ENCODE measurements at places on chromosomes 11 and 22.
A peak's percentile ranks its signal among the peaks of the same experiment; 100 is the strongest.

GRCh38 chr22:37665487-37665886, 7.0 kb downstream of the PDXP start:
- no peak for DNase-seq

- DNase-seq = no peak
Observed at GRCh38 chr11:8650401-8650990, 32.0 kb downstream of the TRIM66 start.

- peak; percentile 78 for DNase-seq
Observed at GRCh38 chr11:27700351-27701301, at the start of gene BDNF. TSS of gene BDNF (minus strand) at chr11:27700455. CDS start at chr11:27658564, 41,891 bp downstream.

GRCh38 chr11:125300791-125301218, 136.3 kb downstream of the PKNOX2 start:
- peak; percentile 75 for DNase-seq

DNA sequence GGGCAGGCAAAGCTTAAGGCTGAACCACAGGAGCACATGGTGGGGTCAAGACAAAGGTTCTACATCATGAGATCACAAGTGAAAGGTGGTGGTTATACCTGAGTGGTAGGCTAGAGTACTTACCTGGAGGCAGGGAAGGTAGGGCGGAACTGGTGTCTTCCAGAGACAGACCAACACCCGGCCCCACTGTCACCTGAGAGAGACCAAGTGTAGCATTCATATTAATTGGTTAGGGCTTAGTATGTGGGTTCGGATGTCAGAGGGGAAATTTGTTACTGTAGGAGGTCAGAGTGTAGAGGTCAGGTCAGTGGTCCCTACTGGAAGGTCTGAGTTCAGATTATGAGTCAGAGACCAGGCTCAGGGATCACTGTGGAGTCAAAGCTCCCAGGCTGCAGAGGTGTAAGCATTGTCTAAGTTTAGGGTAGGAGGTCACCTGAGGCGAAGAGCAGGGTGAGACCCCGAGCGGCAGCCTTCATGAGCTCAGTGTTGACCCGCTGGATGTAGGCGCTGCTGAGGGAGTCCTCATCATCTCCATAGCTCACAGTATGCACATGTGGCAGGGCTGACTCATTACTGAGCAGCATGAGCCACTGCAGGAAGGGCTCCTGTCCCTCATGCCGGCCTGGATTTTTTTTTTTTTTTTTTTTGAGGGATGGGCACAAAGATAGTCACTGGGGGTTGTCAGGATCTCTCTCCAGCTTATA, 3.2 kb downstream of the TPP1 start:
- DNase-seq = no peak

- no peak for DNase-seq
Observed at GRCh38 chr22:47888817-47889216, 1126.4 kb downstream of the TBC1D22A start.

DNA sequence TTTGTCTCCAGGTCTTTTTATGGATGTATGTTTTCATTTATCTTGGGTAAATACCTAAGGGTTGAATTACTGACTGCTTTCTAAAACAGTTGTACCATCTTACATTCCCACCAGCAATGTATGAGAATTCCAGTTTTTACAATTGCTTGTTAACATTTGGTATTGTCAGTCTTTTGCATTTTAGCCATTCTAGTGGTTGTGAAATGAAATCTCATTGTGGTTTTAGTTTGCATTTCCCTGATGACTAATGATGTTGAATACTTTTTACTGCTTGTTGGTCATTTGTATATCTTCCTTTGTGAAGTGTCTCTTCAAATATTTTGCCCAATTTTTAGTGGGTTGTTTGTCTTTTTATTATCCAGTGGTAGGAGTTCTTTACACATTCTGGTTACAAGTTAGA, 92.8 kb downstream of the ARFGAP2 start:
- DNase-seq = peak; percentile 41

- DNase-seq = no peak
Observed at GRCh38 chr11:8250434-8250833, 13.2 kb downstream of the LMO1 start.

DNA sequence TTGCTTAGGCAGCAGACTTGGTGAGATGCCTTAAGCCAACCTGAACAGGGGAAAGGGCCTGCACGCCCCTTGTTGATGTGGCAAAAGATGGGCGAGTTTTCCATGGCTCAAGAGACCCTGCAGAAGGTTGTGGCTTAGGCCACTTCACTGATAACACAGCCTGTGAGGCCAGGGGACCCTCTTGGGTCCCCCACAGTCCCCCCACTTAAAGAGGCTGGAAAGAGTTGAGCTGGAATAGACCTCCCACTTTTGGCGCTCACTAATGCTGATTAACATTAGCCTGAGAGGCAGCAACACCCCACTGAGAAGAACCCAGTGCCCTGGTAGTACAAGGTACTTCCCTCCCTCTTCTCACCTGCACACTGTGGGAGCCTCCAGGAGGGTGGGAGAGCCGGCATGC, 107.5 kb downstream of the TRIM29 start:
- no peak for DNase-seq

GRCh38 chr11:45560913-45561281, 104.5 kb downstream of the CHST1 start:
- DNase-seq = no peak

- no peak for DNase-seq
Observed at GRCh38 chr11:120219938-120220746, 9.3 kb downstream of the OAF start.

GRCh38 chr22:42444077-42444904, 12.1 kb upstream of the NFAM1 start:
- DNase-seq = peak; percentile 93

- DNase-seq = no peak
Observed at GRCh38 chr11:108512708-108513107, 14.5 kb upstream of the POGLUT3 start.

DNA sequence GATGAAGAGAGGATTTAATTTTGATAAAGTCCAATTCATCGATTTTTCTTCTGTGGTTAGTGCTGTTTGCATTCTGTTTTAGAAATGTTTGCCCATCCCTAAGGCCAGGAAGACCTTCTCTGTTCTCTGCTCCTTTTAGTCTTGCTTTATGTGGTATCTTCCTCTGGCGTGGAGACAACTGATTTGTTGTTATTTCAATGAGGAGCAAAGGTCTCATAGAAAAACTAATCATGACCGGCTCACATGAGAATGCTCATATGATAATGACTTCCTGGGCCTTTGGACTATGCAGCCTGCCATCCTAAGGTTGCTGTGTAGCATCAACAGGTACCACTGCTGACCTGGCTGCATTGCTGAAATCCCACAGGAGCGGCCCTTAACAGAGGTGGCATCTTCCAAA, 19.8 kb downstream of the SCGB1A1 start:
- DNase-seq = no peak

- DNase-seq = no peak
Observed at GRCh38 chr22:47193606-47194329, 431.3 kb downstream of the TBC1D22A start.

DNA sequence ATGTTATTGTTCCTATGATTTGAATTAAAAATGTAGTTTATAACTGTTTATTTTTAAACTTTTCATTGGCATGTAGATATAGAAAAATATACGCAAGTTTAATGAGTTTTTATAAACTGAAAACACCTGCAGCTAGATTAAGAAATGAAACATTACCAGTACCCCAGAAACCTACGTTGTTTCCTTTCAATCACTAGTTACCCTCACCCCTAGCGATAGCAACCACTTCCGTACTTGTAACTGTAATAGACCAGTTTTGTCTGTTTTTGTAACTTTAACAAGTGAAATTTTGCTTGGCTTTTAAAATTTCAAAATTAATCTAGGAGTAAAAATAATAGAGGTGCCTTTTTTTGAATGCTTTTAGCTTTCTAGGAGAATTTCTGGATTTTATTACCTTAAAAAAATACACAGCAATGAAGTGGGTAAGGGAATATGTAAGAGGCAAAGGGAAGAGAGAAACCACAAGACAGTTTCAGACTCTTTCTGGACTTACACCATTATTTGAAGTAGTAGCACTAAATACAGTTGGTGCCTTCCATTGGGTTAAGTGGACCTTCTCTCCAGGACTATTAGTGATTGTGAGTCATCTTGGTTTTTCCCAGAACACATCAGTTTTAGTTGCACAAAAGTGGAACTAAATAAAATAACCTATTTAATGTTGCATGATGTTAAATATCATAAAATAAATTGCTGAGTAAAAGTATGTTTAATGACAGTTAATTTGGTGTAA, 18.7 kb upstream of the NAT10 start:
- no peak for DNase-seq

DNA sequence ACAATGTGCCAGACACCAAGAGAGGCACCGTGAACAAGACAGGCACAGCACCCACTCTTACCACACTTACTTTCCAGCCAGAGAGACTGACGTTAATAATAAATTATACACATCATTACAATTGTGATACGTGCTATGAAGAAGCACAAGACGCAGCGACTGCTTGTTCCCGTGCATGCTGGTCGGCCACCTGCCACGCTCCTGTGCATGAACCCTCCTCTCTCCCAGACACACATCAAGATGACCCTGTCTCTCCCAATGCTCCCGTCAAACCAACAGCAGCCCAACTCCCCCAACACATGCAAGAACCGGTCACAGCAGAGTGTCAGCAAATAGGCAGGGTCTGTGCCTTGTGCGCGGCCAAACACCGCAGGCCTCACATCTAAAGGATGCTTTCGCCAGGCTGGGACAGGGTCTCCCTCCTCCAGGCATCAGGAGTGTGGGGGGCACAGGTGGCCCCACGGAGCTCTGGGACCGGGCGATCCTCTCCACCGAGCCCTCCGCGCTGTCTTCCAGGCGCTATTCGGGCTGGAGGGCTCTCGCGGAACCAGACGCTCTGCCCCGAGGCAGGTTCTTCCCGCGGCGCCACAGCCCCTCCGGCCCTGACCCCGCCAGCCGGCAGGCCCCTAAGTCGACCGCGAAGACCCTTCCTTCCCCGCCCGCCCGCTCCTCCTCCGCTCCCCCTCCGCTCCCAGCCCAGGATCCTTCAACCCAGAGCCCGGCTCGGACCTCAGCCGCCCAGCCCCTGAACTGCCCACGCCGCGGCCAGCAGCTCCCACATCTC, 533 bp downstream of the SERGEF start:
- peak; percentile 52 for DNase-seq

DNA sequence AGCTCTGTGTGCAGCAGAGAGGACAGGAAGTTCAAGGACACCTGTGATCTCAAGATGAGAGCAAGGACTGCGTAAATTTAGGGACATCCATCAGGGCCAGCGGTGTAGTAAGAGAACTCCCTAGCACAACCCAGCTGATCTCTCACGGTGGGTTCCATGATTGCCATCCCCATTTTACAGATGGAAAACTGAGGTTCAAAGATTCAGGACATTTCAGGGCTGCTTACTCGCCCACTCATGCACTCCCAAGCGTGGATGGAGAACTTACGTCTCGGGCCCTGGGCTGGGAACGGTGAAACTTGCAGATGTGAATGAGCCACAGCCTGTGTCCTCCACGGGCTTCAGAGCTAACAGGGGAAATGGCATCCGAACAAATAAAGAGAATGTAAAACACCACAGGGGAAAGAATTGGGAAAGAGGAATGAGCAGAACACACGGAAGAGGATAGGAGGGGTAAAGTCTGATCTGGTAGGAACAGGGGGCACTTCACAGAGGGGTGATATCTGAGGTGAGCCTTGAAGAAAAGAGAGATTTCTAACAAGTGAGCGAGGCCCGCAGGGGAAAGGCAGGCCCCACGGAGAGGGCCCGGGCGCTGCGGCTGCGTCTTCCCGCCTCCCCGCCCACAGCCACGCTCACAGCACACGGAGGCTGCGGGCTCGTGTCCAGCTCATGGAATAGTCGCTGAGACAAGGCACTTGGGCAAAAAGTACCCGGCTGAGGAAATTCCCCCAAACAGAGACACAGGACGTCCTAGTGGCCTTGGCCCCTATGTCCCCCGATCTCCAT, 55.9 kb downstream of the RPUSD4 start:
- no peak for DNase-seq

- DNase-seq = no peak
Observed at GRCh38 chr11:73729594-73730206, 31.2 kb downstream of the RAB6A start.

DNA sequence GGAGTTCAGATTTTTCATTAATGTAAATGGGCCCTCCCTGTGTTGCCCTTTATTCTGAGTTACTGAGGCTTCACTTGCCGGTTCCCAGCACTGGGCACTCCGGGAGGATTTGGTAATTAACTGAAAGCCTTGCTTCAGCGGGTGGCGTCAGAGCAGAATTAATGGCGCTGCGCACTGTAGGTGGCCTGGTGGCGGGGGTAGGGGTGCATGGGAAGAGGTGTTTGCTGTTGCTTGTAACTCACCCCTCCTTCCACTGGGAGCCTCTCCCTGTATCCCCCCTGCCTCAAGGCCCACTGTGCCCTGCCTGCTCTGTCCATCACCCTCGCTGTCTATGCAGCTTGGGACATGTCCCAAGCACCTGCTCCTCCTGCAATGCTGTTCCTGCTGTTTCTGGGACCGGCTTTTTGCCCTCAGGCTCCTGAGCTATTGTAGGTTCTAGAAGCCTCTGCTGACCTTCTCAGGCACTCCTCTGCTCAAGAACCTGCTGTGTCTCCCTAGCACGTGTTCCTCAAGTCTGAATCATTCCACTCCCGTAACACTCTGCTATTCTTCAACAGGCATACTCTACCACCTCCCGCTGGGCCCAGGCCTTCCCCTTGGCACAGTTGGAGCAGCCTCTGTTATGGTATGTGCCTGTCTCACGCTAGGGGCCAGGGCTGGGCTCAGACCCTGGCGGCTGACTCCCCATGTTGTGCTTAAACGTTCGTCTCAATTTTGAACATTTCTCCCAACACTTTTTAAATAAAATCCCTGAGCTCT, 24.4 kb downstream of the ARHGAP8 start:
- DNase-seq = peak; percentile 39

DNA sequence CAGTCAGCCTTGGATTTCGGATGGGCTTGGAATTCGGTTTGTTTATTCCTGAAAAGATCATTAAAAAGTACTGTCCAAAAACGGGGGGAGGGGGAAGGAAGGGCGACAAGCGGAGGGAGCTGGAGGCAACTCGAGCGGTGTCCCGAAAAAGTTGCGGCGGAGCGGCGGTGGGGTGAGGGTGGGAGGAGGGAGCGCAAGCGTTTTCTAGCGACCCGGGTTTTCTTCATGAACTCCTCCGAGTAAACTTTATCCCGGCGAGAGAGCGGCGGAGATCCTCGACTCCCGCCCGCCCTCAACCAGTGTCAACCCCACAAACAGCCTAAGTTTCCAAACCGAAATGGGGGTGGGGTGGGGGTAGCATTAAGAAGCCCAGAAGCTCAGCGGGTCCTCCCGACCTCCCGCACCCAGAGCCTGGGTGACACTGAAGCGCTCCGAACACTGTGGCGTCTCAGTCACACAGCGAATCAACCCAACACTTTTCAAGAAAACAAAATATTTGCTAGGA, 133.0 kb upstream of the C11orf58 start:
- DNase-seq = peak; percentile 65

GRCh38 chr11:96143041-96143521, 199.9 kb downstream of the MAML2 start:
- DNase-seq = peak; percentile 55

- peak; percentile 72 for DNase-seq
Observed at GRCh38 chr22:49961601-49962011, 1.0 kb downstream of the PIM3 start.

DNA sequence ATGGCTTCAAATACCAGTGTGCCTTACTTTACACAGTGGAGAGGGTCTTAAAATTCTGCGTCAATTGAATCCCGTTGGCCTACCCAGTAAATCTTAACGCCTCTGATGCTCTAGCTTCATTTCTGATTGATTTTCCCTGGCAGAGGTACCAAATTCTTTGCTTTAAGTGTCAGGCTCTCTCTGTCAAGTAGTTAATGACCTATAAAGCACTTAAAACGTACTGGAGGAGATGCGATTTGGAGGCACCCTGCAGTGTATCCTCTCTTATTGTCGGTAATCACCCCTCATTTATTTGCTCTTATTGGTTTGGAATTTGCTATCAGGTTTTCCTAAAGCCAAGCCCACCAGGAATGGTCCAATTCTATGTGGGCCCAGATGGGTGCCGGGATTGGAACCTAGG, 59.2 kb downstream of the NFAM1 start:
- no peak for DNase-seq

Data from astrocyte of the hippocampus (primary cell).